ENCODE measurements at places on chromosomes 6 and 20.
A peak's percentile ranks its signal among the peaks of the same experiment; 100 is the strongest.

DNA sequence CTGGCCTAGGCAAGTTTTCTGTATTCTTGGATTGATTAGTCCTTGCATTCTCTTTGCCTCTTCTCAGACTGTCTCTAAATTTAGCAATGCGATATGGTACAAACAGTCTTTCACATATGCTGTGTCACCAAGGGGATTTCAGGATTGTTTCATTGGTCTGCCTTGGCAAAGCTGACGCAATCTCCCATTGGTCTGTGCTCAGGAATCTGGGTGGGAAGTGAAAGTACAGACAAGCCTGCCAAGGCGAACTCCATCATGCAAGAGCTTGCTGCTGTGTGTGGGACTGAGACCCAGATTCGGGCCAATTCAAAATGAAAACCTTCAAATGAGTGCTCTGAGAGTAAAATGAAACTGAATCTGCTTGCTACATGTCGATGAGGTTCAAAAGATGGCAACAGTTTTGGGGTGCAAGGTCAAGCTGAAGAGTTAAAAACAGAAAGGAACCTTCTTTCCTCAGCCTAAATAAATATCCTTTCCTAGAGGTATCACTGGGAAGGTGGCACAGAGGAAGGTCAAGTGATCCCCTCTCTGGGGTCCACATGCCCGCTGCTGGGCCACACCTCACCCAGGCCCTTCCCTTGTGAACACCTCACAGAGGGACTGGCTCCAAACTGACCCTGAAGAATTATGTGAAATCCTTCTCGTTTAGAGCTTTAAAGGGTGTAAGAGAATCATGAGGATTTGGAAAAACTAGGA is 198.8 kb upstream of the PREP start:
- DNase-seq = peak; percentile 97

DNA sequence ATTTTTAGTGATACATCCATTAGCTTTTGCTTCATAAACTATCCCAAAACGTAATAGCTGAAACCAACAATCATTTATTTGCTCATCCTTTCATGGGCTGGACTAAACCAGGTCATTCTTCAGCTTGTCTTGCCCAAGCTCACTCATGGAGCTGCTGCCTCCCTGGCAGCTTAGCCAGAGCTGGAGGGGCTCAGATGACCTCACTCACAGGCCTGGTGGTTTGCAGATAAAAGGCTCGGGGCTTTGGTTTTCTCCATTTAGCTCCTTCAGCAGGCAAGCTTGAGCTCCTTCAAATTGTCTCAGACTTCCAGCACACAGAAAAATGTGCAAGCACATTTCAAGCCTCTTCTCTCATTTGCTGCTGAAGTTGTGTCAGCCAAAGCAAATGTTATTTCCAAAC is 139.1 kb downstream of the BTBD3 start:
- no peak for DNase-seq

GRCh38 chr20:50346374-50347283 is 156.0 kb downstream of the CEBPB start:
- DNase-seq = peak; percentile 73

GRCh38 chr6:43809417-43810305 is 39.6 kb downstream of the VEGFA start:
- peak; percentile 81 for DNase-seq

DNA sequence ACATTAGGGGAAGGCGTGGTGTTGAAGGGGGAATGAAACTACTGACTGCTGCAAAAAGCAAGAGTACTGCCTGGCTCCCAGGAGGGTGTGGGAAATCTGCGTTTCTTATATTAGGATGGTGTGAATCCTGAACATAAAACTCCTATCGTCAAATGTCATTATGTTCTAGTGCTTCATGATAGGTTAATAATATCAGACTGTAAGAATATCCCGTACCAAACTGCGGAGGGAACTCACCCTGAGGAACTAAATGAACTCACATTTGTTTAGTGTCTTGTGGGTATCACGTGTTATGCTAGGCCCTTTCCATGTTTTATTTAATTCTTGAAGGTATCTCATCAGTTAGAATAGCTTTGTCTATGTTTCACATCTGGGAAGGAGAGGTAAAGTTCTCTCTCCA is 610.7 kb downstream of the QKI start:
- no peak for DNase-seq

- DNase-seq = no peak
Measured at GRCh38 chr6:137868721-137869548, 1.9 kb downstream of the TNFAIP3 start.

- DNase-seq = no peak
Measured at GRCh38 chr20:50138479-50139393, 14.8 kb downstream of the PEDS1 start.

DNA sequence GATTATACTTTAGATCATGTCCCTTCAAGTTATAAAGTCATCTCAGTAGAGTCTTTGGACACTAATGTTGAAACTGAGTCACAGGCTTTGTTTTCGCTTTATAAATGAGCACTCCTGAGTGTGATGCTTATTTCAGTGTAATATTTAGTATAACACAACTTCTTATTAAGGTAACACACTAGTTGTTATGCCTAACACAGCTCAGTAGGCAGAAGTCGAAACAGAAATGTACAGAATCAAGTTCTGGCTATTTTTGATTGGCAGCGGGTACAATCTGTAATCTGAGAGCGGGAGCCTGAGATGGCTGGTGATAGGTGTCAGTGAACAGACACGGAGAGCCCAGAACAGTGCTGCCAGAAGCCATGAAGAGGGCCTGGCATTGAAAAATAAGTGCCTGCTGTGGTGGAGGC is 11.4 kb downstream of the HECA start:
- DNase-seq = no peak

DNA sequence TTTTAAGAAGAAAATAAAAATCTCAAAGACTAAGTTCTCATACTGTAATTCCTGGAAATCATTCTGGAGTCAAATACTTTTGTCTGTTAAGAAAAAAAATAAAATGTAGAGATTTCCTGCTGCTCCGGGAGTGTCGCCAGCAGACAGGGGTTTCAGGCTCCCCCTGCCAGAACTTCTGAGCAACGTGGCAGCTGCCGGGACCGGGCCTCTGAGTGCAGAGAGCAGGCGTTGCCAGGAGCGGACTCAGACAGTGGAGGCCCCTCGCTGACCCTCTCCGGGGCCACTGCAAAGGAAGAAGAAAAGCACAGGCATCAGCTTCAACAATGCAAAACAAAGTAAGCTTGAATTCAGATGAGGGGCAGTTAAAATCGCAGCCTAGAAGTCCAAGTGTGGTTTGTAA is 95.5 kb downstream of the THBS2 start:
- no peak for DNase-seq

DNA sequence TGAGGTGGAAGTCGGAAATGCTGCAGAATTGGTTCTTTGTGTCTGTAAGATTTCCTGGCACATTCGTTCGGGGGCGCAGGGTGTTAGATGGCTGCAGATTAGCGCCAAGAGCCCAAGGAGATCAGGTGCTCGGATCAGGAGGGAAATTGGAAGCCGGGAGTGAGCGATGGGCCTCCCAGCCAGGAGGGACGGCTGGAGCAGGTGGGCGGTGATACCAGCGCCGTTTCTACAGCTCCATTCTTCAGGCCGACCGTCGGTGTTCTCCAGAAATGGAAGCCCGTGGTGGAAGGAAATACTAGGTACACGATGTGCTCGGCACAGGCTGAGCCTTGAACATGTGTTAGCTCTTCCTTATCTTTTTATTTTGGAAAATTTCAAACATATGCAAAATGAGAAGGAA is 6.5 kb downstream of the SIRPA start:
- DNase-seq = no peak

DNA sequence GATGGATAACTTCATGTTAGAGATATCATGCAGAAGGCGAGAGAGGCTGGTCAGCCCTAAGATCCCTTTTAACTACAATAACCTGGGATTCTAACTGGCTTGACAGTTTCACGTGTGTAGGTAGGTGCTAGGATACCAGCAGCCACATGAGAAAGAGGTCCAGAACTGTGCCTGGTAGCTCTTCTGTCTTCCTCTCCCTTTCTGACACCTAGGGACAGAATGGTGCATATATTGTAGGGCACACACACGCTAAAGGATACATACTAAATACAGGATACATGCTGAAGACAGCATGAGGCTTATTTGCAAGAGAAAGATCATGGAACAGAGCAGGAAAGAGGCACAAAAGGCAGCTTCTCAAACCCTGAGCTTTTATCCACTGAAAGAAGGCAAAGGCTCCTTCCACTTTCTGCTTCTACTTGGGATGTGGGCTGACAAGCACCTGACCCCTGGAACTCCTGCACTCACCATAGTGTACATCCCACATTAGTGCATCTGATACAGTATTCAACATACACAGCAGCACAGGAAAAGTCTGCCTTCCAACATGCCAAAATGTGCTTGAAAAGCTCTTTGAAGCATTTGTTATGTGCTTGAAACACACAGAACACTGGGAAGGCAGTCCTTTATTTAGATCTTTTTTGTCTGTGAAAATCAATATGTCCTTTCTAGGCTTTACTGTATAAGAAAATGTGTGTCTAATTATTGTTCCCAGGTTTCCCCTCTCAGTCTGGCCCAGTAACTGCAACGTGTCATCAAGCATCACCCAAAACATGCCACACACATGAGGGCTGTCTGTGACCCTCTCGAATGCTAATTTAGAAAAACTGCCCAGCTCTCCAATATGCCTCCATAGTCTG is 3.2 kb downstream of the SLC22A23 start:
- DNase-seq = no peak

DNA sequence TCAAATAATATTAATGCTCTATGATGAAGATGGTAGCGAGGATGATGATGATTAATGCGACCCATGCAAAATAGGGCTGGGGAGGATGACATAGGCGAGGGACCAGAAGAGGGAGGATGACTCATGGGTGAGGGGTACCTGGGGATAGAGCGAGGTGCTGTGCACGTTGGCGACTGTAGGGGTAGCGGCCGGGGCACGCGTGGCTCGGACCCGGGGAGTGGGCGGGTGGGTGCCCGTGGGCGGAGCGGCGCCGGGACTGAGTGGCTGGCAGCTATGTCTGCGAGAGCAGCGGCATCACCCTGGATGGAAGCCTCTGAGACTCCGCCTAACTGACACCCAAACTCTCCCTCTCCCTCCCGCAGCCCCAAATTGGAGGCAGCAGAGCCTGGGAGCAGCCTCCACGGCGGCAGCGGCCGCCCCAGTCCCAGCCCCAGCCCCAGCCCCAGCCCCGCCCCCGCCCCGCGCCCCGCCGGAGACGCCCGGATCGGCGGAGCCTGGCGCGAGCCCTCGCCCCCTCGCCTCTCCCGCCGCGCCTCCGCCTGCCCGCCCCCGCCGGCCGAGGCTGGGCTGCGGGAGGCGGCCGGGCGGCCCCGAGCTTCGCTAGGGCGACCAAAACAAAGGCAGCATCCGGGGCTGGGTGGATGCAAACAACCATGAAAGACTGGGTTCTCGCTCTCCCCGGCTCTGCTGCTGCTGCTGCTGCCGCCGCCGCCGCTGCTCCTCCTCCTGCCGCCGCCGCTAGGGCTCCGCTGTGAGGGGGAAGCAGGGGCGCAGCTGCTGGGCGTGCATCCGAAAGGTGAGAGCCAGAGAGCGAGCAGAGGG is at the start of gene RIMS1:
RIMS1 (plus strand) TSS at position 367 of the 822 bp plus-strand sequence. CDS start 474 bp downstream, outside the sequence.
- no peak for DNase-seq

- DNase-seq = no peak
Measured at GRCh38 chr6:40900791-40901190, 138.2 kb downstream of the UNC5CL start.

DNA sequence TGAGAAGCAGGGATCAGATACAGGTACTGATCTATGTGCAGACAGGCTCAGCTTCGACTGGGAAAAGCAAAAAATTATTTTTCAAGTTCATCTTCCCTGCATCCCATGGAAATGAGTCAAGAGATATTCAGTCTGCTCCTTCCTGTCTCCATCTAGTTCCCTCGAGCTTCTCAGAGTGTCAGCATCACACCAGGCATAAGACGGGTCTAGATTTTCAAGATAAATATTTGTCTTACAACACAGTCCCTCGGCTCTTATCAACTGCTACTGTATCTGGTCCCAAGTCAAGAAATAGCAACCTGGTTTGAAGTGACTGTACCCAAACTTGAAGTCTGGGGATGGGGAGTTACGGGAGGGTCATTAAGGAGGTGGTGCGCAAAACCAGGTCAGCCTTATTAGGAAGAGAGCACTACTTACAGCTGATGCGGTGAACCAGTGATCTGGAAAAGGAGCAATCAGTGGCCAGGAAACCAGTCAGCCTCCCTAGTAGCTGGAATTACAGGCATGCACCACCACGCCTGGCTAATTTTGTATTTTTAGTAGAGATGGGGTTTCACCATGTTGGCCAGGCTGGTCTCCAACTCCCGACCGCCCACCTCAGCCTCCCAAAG is 29.7 kb downstream of the ZMYND8 start:
- peak; percentile 56 for DNase-seq

GRCh38 chr6:86856379-86856778 is 80.9 kb upstream of the HTR1E start:
- DNase-seq = no peak

GRCh38 chr6:142781129-142781528 is 163.8 kb downstream of the HIVEP2 start:
- DNase-seq = no peak

- DNase-seq = no peak
Measured at GRCh38 chr6:124530926-124531325, 431.3 kb upstream of the RNF217 start.

GRCh38 chr6:45439861-45440388 is 62.2 kb upstream of the SUPT3H start:
- no peak for DNase-seq

DNA sequence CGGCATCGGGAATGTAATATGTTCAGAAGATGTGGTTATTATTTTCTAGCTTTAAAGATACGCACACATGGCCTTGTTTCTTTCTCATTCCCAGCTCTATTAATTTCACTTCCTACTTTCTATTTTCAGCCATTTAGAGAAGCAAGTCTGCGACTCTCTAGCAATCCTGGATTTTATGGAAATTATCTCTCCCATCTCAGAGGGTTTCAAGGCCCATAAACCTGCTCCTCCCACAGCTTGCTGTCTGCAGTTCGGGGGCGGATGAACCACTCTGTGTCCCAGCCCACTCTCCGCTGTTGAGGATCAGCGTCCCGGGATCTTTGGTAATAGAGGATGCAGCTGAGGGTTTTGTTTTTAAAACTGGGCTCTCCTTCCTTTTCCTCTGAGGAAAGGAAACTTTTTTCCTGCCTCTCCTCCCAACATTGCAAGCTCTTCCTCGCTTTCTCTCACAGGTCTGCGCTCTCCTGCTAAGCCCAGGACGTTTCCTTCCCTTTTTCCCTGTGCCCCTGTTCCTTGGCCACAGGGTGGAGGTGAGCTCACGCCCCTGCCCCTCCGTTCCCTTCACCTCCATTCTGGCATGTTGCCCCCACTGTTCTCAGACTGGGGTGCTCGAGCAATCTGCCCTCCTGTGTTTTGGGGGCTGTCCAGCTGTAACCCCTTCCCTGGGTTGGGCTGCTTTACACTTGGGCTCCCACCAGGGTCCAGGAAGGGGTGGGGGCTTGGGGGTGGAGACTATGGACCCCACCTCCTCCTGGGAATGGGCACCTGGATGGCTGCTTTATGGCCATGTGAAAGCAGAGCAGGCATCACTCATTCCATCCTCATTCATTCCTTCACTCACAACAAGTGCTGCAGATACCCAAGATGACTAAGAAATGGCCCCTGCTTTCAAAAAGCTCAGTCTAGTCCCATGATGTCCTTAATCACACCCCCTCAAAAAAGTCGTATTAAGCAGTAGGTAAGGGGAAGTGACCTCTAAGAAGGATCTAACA is 54.9 kb downstream of the ZBTB9 start:
- no peak for DNase-seq
